Smooth muscle cell of bladder (primary cell): ENCODE measurements at places on chromosomes 6 and 20. TPM values are rescaled to one million over a fixed set of nuclear protein-coding genes. Genes with fewer than 3 reads are reported as not detected.

The OPRM1 gene
- total RNA-seq = not detected in 2 replicates

The SYCP2 gene
- total RNA-seq = 0.37 and 0.57 TPM in 2 replicates

The PRKN gene
- 1.1 and 2.0 TPM in 2 replicates for total RNA-seq

The RPS6KA2 gene
- 61.8 and 109 TPM in 2 replicates for total RNA-seq
